ENCODE measurements at places on chromosomes 6 and 20.

DNA sequence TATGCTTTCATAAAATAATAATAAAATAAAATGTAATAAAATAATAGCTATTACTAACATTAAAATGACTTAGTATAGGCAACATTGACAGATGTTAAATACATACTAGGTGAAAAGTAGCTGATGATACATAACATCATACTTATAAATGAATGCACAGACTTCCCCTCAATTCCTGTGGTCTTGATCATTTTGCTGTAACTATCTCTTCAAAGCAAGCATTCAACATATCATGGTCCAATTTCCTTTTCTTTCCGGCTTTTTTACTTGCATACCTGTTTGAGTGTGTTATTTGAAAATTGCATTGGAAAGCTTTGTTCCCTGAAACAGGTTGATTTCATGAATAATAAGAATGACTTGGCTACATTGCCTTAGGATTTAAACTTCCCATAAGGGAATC is 309.3 kb downstream of the HDGFL1 start:
- DNase-seq: no peak

DNA sequence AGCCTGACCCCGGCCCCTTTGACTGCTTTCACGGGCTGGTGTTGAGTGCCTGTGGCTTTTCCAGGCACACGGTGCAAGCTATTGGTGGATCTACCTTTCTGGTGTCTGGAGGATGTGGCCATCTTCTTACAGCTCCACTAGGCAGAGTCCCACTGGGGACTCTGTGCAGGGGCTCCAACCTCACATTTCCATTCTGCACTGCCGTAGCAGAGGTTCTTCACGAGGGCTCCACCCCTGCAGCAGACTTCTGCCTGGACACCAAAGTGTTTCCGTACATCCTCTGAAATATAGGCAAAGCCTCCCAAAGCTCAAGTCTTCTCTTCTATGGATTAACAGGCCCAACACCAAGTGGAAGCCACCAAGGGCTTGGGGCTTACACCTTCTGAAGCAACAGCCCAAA is 691.5 kb upstream of the POU3F2 start:
- no peak for DNase-seq

GRCh38 chr20:59633656-59634251 is 29.4 kb downstream of the PHACTR3 start:
- DNase-seq: no peak

- DNase-seq: no peak
Measured at GRCh38 chr20:34566978-34567891, 8.7 kb downstream of the MAP1LC3A start.

DNA sequence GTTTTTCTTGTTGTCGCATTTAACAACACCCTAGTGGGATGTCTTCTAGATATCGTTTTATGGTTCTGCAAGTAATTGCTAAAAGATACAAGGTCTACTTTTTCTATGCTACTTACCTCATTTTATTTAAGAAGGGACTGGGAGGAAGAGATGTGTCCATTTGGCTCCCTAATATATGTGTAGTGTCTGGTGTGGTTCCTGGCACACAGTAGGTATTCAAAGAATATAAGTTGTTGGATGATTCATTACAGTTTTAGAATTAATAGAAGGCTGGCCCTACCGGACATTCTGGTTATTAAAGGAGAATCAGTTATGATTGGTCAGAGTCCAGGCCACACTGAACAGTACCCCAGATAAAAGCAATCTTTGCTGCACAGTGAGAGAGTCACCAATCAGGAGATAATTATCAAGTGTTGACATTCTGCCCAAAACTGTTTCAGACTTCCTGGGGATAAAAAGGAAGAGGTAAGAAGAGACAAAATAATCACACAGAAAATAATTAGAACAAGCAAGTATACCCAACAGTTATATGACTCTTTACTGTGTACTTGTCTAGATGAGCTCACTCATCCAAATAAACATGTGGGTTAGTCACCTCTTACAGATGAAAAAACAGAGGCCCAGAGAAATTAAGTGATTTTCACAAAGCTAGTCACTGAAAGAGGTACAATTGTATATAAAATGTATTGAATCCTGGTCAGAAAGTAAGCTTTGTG is 7.0 kb downstream of the TMEM244 start:
- DNase-seq: no peak

DNA sequence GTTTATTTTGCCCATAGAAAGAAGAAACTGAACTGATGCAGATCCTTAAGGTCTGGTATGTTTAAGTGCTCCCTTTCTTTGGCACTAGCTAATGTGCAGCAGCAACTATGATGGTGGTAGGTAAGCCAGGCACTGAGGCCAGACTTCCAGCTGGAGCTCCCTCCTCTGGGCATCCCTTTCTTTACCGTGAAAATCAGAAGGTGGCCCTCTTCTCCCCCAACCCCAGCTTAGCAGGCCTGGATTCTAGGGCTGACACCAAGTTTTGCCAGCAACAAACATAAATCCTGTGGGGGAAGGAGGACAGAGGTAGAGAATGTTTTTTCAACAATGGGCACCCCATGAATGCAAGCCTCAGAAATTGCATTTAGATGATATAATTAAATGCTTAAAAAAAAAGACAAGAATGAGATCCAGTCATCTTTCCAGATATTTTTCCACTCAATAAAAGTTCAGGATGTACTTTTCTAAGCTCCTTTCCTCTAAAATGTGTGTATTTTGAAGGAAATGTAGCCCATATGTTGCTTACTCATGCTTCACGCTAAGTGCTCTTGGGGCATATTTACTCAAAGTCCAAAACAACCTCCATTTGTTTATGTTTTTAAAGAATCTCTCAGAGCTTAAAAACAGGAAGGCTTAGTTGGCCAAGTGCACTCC is 123.9 kb upstream of the NXT1 start:
- no peak for DNase-seq

DNA sequence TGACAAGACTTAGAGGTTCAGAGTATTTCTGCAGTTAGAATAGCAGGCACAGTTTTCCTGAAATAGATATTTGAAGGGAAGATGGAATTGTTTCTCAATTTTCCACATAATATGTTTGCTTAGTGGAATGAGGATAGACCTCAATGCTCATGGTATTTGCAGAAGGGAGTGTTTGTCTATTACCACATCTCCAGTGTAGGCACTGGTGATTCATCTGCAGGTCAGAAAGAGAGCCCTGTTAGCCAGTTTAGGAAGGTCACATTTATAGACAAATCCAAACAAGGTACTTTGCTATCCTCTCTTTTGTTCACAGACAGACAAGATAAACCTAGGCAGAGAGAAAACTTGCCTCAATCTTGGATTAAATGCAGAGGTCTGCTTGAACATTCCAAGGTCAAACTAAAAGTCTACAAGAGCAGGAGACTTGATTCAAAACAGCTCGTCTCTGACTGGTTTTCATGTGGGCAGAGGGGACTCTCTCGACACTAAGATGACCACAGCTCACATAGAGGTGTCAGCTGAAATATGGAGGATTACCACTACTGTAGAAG is 22.8 kb downstream of the ISM1 start:
- DNase-seq: no peak

DNA sequence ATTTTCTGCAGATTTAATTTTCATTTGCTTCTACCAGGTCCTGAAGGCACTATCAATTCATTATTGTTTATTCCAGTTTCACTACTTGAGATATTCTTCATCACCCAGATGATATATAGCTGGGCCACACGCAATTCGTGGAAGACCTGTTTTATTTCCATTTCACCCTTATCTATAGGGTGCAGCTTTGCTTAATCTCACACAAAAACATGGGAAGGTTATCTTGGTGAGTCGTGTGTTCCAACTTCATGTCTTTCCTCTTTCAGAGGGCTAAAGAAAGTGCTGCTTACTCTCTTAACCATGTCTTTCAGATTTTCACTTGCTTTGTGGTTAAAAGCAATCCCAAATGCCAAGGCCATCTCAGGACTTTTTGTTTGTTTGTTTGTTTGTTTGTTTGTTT is 194.0 kb downstream of the SOD2 start:
- no peak for DNase-seq

DNA sequence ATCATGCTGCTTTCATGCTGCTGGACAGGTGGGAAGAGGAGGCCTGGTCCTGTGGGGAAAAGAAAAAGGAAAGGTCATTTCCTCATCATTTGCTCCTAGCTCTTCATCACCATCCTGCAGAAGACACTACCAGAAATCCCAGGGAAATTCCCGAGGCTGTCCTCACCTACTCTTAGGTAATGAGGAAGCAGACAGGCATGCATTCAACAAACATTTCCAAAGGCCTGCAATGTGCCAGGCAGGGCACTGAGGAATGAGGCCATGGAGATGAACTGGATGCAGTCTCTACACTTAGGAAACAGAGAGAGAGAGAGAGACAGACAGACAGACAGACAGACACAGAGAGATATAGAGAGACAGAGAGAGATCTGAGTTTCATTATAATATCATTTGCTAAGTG is 83.0 kb upstream of the MRPS10 start:
- no peak for DNase-seq

- no peak for DNase-seq
Measured at GRCh38 chr6:33799454-33800113, 4.2 kb downstream of the MLN start.

DNA sequence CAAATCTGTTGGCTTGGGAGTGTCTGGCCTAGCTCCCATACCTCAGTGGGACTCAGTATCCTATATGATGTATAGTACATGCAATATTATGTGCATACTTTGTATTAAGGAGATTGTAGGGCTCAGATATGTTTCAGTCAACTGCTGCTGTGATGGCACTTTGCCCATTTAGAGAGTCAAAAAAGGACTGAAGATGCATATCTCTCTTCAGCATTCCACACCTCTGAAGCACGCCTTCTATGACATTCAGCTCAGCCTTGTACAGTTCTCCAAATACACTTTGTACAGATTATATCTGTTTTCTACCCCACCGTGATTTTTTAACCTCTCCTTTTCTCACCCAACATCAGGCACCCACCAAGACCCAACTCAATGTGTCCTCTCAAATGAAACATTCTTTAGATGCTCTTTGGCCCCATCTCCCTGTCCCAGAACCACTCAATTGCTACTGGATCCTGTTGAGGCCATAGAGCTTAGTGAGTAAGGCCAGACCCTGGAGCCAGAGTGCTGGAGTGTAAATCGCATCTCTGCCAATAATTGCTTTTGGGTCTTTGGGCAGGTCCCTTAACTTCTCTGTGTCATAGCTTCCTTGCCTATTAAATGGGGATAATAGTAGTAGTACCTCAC is 15.6 kb downstream of the ENPP1 start:
- no peak for DNase-seq

DNA sequence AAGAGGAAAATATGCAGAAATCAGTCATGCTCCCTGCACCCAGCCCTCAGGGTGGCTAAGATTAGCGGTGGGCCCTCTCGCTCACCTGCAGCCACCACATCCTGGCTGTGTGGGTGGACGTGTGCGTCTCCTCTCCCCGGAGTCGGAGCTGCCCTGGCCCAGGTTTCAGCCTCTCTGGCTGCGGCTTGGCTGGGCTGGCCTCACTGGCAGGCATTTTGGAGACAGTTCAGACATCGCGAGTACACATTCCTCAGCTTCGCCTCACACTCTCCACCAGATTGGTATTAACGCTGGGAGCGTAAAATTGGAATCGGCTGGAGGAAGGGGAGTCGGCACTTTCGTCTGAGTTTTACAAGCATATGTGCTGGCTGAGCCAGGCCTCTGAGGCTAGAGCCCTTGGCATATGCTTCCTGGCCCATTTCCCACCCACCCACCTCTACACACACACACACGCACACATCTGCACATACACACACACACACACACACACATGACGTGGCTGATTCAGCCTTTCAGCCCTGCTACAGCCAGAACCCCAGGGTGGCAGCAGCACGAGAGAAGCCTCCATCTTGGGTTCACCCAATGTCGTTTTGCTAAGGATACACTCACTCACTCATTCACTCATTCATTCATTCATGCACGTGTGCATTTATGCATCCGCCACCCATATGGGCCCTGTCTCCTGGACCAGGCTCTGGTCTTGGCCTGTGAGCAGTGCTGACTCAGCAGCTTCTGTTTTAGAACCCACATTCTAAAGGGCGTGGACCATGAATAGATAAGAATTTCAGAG is 42.9 kb downstream of the BCAS4 start:
- DNase-seq: no peak

DNA sequence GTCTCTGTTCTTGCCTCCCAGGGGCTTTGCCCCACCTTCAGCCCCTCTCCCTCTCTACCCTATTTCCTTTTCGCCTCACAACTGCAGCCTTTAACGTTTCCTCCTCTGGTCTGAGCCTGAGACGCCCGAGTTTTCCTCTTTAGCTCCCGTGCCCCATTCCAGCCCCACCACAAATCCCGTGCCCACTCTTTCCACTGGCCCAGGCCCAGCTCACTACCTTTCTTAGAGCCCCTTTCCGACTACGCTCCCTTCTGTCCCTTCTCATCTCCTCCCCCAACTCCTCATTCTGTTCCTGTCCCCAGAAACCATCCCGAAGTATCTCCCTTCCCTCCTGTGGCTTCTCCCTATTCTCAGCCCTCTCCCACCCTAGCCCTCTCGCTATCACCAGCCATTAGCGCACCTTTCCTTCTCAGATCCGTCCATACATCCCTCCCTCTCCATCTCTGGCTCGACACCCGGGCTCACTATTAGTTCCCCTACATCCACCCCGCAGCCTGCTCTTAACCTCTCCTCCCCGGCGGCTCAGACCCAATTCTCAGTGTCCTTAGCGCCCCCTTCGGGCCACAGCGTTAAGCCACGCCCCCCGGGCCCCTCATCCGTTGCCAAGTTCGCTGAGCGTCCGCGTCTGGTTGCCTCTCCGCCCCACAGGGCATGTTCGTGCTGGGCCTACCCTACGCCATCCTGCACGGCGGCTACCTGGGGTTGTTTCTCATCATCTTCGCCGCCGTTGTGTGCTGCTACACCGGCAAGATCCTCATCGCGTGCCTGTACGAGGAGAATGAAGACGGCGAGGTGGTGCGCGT is 2.7 kb downstream of the SLC32A1 start:
- peak; percentile 4 for DNase-seq

GRCh38 chr6:63517221-63517620 is 55.1 kb upstream of the LOC128125822 start:
- DNase-seq: no peak

GRCh38 chr20:2524709-2525506 is 11.5 kb upstream of the TMC2 start:
- peak; percentile 67 for DNase-seq

DNA sequence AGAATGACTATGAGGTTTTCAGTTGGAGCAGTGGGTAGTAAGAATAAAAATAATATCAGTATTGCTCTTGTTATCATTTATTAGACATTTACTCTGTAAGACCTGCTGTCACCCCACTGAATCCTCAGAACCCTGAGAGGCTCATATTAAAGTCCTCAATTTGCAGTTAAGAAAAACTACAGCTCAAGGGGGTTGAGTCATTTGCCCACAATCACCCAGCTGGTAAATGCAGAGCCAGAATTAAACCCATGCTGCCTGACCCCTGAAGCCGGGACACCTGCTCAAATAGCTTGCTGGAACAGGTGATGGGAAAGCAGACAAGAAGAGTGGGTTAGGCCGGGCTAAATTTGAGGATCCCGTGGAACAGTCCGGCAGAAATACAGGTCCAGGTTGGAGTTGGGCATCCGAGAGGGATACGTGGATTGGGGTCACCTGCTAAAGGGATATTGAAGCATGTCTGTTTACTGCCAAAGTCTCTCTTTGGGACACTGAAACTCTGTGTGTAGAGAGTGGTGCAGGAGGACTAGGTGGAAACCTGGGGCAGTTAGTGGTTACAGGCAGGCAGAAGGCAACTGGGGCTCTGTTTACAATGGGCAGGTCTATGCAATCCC is 344.1 kb downstream of the CDC5L start:
- DNase-seq: no peak

All from caudate nucleus (tissue), 63 donors.